ENCODE measurements at places on chromosomes 5 and 9. TPM values are rescaled to one million over a fixed set of nuclear protein-coding genes. Genes with fewer than 3 reads are reported as not detected.
A peak's percentile ranks its signal among the peaks of the same experiment; 100 is the strongest.

FANCC gene
- total RNA-seq = 16.5 TPM

PCDHA10 gene
- total RNA-seq = not detected

SLC36A1 gene
- total RNA-seq = 5.0 TPM

PPP2R2B gene
- total RNA-seq = 0.30 TPM

BHMT gene
- total RNA-seq = not detected

TCERG1 gene
- 131 TPM for total RNA-seq

DMGDH gene
- not detected for total RNA-seq

CARD6 gene
- 1.9 TPM for total RNA-seq

STPG3 gene
- not detected for total RNA-seq

GRCh38 chr9:127351182-127352166 is 45.5 kb upstream of the SLC2A8 start:
- H3K4me1 ChIP-seq = no peaks in the 10 kb centered on the region
- H3K27ac ChIP-seq = no peak overlapping the region
- H3K4me3 ChIP-seq = no peak overlapping the region
- no peak for DNase-seq
- peaks cover 46% of the 10 kb centered on the region for H3K27me3 ChIP-seq
- no peaks in the 10 kb centered on the region for H3K36me3 ChIP-seq

DNA sequence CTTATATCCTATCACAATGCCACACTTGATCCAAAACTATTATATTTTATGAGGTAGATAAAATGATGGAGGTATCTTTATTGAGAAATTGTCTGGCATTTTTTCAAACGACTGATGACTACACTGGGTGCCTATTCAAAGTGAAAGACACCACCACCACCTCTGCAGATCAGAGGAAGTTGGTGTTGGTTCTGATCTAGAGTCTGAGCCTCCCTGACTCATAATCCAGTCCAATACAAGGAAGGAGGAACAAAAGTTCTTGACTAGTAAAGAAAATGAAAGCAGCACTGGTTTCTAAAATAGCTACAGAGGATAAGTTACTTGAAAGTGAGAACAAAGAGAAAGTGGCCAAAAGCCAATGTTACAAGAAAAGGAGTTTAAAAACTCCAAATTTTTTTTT is 139.9 kb downstream of the RFX3 start:
- H3K27ac ChIP-seq = peak overlapping the region; percentile 74
- H3K36me3 ChIP-seq = peaks cover 57% of the 10 kb centered on the region
- no peaks in the 10 kb centered on the region for H3K27me3 ChIP-seq
- peak overlapping the region; percentile 22 for H3K4me3 ChIP-seq

GRCh38 chr5:156031181-156031580 is 295.8 kb upstream of the SGCD start:
- no peak overlapping the region for H3K4me3 ChIP-seq
- no peak overlapping the region for H3K27ac ChIP-seq
- H3K27me3 ChIP-seq = no peaks in the 10 kb centered on the region
- no peaks in the 10 kb centered on the region for H3K36me3 ChIP-seq

DNA sequence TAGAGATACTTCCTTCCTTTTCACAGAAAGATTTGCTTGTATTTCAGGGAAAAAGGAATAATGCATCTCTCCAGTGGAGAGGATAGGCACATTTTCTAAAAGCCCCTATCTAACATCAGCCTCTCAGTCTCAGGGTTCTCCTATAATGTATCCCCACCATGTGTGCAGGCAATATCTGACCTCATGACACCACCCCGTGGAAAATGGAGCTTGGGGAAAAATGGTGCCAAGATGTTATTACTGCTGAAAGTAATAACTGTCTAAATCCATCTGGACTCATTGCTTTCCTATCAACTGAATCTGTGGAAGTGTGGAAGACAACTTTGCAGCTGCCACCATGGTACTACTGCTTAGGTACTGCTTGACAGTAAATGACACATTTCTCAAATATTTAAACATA is 574.3 kb downstream of the LRRC70 start:
- no peak overlapping the region for H3K27ac ChIP-seq
- H3K27me3 ChIP-seq = no peaks in the 10 kb centered on the region
- H3K4me1 ChIP-seq = no peaks in the 10 kb centered on the region
- DNase-seq = no peak
- no peak overlapping the region for H3K4me3 ChIP-seq
- no peaks in the 10 kb centered on the region for H3K36me3 ChIP-seq

DNA sequence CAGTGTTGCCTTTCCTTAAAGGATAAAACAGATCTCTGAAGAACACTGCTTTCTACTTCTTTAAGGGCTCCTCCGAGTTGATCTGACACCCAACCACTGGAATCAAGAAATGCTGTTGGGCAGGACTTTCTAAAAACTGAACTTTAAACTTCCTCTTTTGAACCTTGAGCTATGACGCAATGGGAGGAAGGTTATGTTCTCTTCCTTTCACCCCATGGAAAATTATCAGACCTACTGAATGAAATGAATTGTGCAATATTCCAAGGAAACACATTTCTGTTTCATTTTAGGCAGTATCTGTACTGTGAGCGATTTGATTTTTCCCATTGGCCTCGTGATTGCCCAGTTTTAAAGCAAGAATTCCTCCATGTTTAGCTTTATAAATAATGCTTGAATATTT is 206.0 kb upstream of the PRR16 start:
- H3K27me3 ChIP-seq = no peaks in the 10 kb centered on the region
- no peak overlapping the region for H3K27ac ChIP-seq
- H3K36me3 ChIP-seq = no peaks in the 10 kb centered on the region
- DNase-seq = no peak

DNA sequence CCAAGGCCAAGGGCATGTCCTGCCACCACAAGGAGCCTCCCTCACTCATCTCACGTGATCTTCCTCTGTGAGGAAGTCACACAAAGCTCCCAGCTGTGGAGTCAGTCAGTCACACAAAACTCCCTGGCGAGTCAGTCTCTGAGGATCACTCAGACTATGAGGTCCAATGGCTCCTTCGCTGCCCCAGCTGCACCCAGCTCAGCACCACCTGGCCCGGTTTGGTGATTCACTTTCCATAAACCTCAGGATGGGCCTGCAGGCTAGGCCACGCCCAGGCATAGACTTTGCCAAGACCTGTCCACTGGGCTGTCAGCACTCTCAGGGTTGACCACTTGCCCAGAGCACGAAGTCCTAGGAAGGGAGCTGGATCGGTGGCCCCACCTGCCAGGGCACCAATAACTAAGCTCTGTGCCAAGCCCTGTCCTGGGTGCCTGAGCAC is 233.8 kb downstream of the HSPA4 start:
- DNase-seq = no peak
- H3K36me3 ChIP-seq = no peaks in the 10 kb centered on the region
- H3K4me1 ChIP-seq = no peaks in the 10 kb centered on the region

- peaks cover 5% of the 10 kb centered on the region for H3K4me1 ChIP-seq
- DNase-seq = no peak
- no peaks in the 10 kb centered on the region for H3K27me3 ChIP-seq
- H3K36me3 ChIP-seq = no peaks in the 10 kb centered on the region
Measured at GRCh38 chr9:19446361-19446861, 37.6 kb downstream of the ACER2 start.

DNA sequence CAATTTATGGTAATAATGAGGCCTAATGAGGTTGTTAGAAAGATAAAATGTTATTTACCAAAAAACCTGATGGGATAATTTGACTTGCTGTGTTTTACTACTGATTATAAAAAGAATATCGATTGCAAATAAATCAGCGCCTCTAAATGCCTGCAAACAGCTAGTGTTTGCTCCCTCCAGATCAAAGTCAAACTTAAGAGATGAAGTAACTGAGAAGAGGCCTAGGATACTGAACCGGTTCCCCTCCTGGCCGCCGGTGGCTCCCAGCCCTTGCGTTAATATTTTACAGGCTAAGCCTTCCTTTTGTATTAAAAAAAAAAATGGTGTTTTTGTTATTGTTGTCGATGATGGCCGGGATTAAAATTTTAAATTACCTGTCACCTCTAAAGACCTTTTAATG is 2.6 kb downstream of the IRX1 start:
- H3K4me1 ChIP-seq = peaks cover 3% of the 10 kb centered on the region
- H3K36me3 ChIP-seq = no peaks in the 10 kb centered on the region
- no peak overlapping the region for H3K27ac ChIP-seq
- H3K27me3 ChIP-seq = peaks cover 82% of the 10 kb centered on the region
- no peak overlapping the region for H3K4me3 ChIP-seq

- no peak for DNase-seq
- no peak overlapping the region for H3K27ac ChIP-seq
- no peaks in the 10 kb centered on the region for H3K36me3 ChIP-seq
- H3K4me1 ChIP-seq = no peaks in the 10 kb centered on the region
- no peaks in the 10 kb centered on the region for H3K27me3 ChIP-seq
Measured at GRCh38 chr9:81892440-81892839, 35.8 kb upstream of the SPATA31D4 start.

GRCh38 chr5:134554319-134555222 is 29.1 kb downstream of the JADE2 start:
- H3K27me3 ChIP-seq = no peaks in the 10 kb centered on the region
- H3K4me1 ChIP-seq = peaks cover 48% of the 10 kb centered on the region
- peak overlapping the region; percentile 97 for H3K27ac ChIP-seq
- peak; percentile 66 for DNase-seq
- peaks cover 40% of the 10 kb centered on the region for H3K36me3 ChIP-seq

- H3K4me3 ChIP-seq = no peak overlapping the region
- H3K27ac ChIP-seq = no peak overlapping the region
- no peak for DNase-seq
- H3K36me3 ChIP-seq = peaks cover 4% of the 10 kb centered on the region
Measured at GRCh38 chr5:68770551-68770950, 323.3 kb upstream of the SLC30A5 start.

GRCh38 chr5:72459089-72459661 is 48.0 kb downstream of the ZNF366 start:
- no peak overlapping the region for H3K27ac ChIP-seq
- no peak for DNase-seq
- no peak overlapping the region for H3K4me3 ChIP-seq
- peaks cover 2% of the 10 kb centered on the region for H3K4me1 ChIP-seq
- peaks cover 16% of the 10 kb centered on the region for H3K27me3 ChIP-seq
- H3K36me3 ChIP-seq = no peaks in the 10 kb centered on the region

GRCh38 chr5:37645707-37646106 is 194.1 kb downstream of the GDNF start:
- DNase-seq = no peak
- no peak overlapping the region for H3K4me3 ChIP-seq
- no peak overlapping the region for H3K27ac ChIP-seq
- H3K36me3 ChIP-seq = peaks cover 64% of the 10 kb centered on the region
- H3K4me1 ChIP-seq = peaks cover 2% of the 10 kb centered on the region

DNA sequence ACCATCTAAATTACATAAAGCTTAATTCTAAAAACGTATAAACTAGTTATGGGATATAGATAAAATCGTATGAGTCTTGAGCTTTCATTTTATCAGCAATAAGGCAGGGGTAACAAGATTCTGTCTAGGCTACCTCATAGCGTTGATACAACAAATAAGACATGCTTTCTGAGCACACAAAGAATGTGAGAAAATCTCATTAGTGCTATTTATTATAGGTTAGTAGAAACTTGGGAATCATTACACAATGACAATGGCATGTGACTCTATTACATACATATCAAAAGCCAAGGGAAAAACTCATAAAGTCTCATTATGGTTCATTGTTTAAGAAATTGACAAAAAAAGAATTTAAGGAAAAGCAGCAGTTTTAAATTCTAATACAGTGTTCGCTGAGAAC is 448.6 kb downstream of the PLK2 start:
- DNase-seq = no peak
- no peaks in the 10 kb centered on the region for H3K4me1 ChIP-seq
- H3K27ac ChIP-seq = no peak overlapping the region
- H3K36me3 ChIP-seq = no peaks in the 10 kb centered on the region

DNA sequence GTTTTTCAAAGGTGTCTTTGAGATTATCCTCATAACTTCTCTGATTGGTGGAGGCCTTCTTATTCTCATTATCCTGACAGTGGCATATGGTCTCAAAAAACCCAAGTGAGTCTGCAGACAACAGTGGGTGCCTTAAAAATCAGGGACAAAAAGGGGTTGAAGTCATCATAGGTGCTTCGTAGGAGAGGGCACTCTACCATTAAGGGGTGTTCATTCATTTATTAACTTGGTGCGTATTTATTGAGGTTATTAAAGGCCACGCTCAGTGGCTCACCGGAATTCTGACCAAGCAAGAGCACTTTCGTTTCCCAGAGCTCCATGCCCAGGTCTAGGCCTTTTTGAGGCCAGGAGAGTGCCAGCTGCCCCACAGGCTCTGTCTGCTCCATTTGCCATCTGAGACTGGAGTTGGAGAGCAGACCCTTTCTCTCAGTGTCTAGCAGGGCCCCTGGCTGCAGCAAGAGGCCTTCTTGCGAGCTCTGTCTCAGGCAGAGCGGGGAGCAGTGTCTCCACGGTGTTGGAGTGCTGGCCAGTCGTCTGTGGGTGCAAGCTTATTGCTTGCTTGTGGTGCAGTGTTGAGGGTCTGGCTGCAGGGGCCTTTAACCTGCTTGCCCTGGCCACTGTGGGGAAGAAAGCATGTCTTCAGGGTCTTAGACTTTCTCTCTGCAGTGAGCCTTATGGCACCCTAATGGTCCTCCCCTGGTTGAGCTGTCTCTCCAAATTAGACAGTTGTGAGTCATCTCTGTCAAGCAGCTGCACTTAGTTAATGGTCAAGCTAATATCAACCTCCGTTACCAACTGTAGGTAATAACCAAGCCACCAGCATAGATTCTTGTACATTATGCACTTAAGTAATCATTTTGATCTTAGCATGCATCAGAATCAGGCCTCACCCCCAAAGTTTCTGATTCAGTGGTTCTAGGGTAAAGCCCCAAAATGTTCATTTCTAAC is 62.6 kb downstream of the IL31RA start:
- no peaks in the 10 kb centered on the region for H3K27me3 ChIP-seq
- H3K4me3 ChIP-seq = no peak overlapping the region
- H3K27ac ChIP-seq = no peak overlapping the region

DNA sequence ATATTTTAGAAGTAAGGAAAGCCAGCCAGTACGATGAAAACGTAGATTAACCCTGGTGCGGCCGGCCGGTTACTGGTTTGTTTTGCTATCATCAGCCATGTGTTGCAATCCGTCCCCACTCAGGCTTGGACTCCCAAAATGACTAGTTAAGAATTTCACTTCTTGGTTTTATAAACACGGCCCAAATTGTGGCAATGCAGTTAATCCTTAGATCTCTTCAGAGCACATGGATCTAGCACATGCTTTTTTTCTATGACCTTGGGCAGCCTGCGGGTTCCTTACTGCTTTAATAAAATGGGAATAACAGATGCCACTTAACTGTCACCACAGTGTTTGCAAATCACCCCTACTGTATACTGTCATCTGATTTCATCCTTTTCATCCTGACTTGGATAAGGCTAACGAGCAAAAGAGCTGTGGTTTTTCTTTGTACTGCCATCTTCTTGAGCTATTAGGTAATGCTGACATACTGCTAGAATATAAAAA is 1.5 kb downstream of the NDFIP1 start:
- peak overlapping the region; percentile 100 for H3K27ac ChIP-seq
- peak overlapping the region; percentile 99 for H3K4me3 ChIP-seq
- no peak for DNase-seq
- H3K4me1 ChIP-seq = peaks cover 66% of the 10 kb centered on the region
- H3K27me3 ChIP-seq = no peaks in the 10 kb centered on the region

GRCh38 chr5:176151281-176151680 is 86.9 kb upstream of the SIMC1 start:
- no peak overlapping the region for H3K27ac ChIP-seq
- H3K4me1 ChIP-seq = no peaks in the 10 kb centered on the region
- H3K4me3 ChIP-seq = no peak overlapping the region
- no peak for DNase-seq
- H3K36me3 ChIP-seq = no peaks in the 10 kb centered on the region
- peaks cover 23% of the 10 kb centered on the region for H3K27me3 ChIP-seq
